ENCODE measurements at places on chromosomes 12 and 14. TPM values are rescaled to one million over a fixed set of nuclear protein-coding genes. Genes with fewer than 3 reads are reported as not detected.

Gene BCL7A
- total RNA-seq = 16.1 TPM

Gene NANOG
- total RNA-seq = not detected

Gene JAG2
- 8.6 TPM for total RNA-seq

Gene BMAL2
- total RNA-seq = 1.9 TPM

Gene KRT4
- not detected for total RNA-seq

Gene DHH
- total RNA-seq = 0.06 TPM

Gene TCL1A
- total RNA-seq = not detected

Gene TSPAN8
- not detected for total RNA-seq

Gene PTCSC3
- not detected for total RNA-seq

Gene TIGAR
- 25.5 TPM for total RNA-seq

Gene FGF6
- total RNA-seq = not detected

Gene GRIN2B
- 0.12 TPM for total RNA-seq

Gene FSCB
- not detected for total RNA-seq

Gene RNASE11
- total RNA-seq = not detected

Gene CLEC2B
- total RNA-seq = not detected

Gene ABCD2
- total RNA-seq = not detected

Gene NEUROD4
- not detected for total RNA-seq

Gene OR4K1
- not detected for total RNA-seq

Gene GPRC5D
- total RNA-seq = not detected

Gene STX2
- 29.1 TPM for total RNA-seq

Gene RASSF9
- 0.31 TPM for total RNA-seq

Gene ARHGEF40
- 50.3 TPM for total RNA-seq

Gene ERBB3
- 4.3 TPM for total RNA-seq

Gene SELPLG
- total RNA-seq = 0.74 TPM

Gene SAMD15
- total RNA-seq = 6.6 TPM

Gene BEGAIN
- total RNA-seq = 1.3 TPM

Gene FBLN5
- total RNA-seq = not detected

Gene OR10A7
- not detected for total RNA-seq

Gene ERP27
- total RNA-seq = not detected

Gene OR6C68
- not detected for total RNA-seq

Gene ACSM4
- total RNA-seq = not detected

Gene GLIPR1L1
- total RNA-seq = not detected

Gene RNASE7
- not detected for total RNA-seq

Gene TMEM132D
- not detected for total RNA-seq

Gene TMTC1
- not detected for total RNA-seq

Gene RBM19
- total RNA-seq = 29.7 TPM

Gene PEX5
- total RNA-seq = 64.6 TPM

Gene NOVA1
- 0.31 TPM for total RNA-seq

Gene KRR1
- total RNA-seq = 40.4 TPM

Gene GLI1
- 6.4 TPM for total RNA-seq

Gene YEATS4
- 37.8 TPM for total RNA-seq

Gene IAPP
- total RNA-seq = not detected

Gene KCNH5
- total RNA-seq = not detected

Gene ANHX
- not detected for total RNA-seq

Gene DCTN2
- 158 TPM for total RNA-seq

Gene KCNC2
- total RNA-seq = not detected

Measured in G401 (cell line).